AG08395 (cell line): ENCODE measurements at places on chromosomes 1 and 21.
A peak's percentile ranks its signal among the peaks of the same experiment; 100 is the strongest.

- DNase-seq, result no peak
These were observed 53.3 kb upstream of the TSPAN2 start for GRCh38 chr1:115142616-115143015.

DNA sequence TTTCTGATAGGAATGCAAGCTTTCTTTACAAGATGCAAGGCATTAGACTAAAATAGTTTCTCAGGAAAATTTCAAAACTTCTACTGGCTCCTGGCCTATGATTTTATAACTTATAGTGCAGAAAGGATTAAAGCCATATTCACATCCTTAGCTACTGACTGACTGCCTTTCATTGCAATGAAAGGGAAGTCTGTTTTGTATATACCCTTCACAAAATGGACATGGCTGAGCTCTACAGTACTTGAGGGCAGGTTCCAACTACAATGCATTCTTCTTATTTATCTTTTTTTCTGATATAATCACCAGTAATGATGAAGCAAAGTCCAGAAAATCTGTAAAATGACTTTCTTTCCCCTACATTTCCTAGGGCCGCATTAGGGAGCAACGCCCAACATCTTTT, 100.5 kb upstream of the ESRRG start:
- no peak for DNase-seq

- no peak for DNase-seq
These were observed 166.0 kb downstream of the EDEM3 start for GRCh38 chr1:184588701-184589100.

DNA sequence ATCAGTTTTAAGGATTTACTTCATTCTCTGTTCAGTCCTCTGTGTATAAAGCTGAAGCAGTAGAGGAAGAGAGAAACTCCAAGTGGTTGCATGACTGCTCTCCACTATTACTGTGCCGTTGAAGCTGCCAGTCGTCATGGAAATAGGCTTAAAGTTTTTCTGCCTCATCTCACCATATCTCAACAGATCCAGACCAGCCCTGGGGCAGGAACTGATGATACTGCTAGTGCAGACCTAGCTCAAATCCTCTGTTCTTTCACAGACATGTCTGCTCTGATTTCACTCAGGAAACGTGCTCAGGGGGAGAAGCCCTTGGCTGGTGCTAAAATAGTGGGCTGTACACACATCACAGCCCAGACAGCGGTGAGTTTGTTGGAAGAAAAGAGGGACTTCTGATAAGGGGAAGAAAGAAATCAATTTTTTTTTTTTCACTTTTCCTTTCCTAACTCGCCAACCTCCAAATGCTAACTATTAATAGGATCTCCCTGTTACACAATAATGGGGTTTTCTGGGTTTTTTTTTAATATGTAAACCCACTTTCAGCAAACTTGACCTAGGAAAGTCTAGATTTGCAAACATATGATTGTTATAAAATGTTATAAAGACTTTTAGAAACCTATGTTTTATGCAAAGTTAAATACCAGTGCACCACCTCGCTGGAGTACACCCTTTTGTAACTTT, 22.2 kb upstream of the STRIP1 start:
- no peak for DNase-seq

DNA sequence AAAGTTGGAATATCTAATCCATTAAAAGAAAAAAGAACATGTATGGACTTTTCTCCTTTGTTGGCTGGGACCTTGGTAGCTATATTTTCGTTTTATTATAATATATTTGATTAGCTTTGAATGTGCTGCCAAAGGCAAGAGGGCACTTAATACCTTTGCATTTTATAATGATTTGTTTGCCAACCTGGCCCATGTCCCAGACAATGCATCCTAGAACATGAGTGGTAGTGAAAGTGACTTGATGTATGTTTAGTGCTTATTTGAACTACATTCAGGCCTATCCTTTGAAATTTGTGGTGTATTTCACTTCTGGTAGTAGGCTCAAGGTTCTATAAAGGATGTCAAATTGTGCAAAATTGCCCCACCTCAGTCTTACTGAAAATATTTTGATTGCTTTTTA, 25.9 kb downstream of the CACHD1 start:
- DNase-seq, result no peak

DNA sequence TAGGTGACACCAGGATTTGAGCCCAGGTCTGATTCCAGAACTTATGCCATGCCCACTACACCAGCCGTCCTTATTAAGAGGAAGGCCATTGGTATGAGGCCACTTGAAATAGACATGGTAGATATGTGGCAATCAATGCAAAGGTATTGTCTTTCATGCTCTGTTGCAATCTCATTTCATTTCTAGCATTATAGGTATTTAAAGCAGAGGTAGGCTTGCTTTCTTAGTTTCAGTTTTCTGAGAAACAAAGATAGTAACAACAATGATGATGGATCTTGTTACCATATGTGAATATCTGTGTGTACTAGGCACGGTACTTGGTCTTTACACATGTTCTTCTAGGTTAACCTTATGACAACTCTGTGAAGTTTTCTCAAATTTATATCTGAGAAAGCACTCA, 113.1 kb downstream of the FGGY start:
- DNase-seq, result no peak

GRCh38 chr21:27220416-27220815, 253.5 kb upstream of the ADAMTS5 start:
- DNase-seq, result no peak

DNA sequence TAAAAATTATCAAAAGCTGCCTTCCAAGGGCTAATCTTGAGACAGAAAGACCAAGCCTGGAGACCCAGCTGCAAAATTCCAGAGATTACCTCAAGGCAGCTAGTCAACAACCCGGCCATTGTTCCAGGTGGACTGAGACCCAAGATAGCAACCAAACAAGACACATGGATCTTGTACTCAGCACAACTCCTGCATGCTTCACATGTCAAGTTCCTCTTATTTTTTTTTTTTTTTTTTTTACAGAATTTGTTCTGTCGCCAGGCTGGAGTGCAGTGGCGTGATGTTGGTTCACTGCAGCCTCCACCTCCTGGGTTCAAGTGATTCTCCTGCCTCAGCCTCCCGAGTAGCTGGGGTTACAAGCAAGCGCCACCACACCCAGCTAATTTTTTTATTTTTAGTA, 40.1 kb downstream of the CD2 start:
- no peak for DNase-seq

- DNase-seq, result no peak
These were observed 73.7 kb downstream of the CAPZB start for GRCh38 chr1:19411612-19412011.

DNA sequence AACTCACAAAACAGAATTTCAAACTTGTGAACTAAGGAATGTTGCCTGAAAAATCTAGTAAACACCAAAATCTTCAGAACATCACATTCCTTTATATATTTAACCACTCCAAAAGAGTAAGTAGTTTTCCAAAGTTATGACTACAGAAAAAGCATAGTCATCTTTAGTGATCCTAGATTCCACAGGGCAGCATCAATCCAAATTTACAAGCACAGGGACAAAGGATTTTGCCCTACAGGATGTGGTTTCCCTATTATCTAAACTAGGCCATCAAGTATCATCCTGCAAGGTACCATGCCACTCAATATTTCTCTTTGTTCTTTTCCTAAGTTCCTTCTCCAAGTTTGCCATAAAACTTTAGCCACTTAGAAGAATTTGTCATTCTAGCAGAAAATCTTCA, 33.0 kb downstream of the COP1 start:
- DNase-seq, result peak; percentile 14

GRCh38 chr1:35707601-35708440, 10.9 kb downstream of the C1orf216 start:
- DNase-seq, result peak; percentile 45

DNA sequence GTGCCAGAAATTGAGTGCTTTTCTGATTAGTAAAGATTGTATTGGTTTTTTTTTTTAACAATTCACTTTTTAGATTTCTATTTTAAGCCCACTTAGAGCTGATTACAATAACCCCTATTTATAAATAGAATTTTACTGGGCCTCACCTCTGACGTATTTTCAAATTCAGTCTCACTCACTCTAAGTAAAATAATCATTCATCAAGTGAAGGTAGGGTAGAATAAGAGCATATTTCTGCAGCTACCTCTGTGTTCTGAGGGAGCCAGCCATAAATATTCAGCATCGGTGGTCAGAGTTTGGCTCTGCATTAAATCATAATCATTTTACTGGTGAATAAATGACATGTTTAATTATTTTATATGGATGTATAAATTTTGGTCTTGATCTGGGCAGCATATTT, 95.8 kb upstream of the UBE2U start:
- DNase-seq, result no peak

- no peak for DNase-seq
These were observed 49.8 kb upstream of the OLIG2 start for GRCh38 chr21:32975811-32976431.

DNA sequence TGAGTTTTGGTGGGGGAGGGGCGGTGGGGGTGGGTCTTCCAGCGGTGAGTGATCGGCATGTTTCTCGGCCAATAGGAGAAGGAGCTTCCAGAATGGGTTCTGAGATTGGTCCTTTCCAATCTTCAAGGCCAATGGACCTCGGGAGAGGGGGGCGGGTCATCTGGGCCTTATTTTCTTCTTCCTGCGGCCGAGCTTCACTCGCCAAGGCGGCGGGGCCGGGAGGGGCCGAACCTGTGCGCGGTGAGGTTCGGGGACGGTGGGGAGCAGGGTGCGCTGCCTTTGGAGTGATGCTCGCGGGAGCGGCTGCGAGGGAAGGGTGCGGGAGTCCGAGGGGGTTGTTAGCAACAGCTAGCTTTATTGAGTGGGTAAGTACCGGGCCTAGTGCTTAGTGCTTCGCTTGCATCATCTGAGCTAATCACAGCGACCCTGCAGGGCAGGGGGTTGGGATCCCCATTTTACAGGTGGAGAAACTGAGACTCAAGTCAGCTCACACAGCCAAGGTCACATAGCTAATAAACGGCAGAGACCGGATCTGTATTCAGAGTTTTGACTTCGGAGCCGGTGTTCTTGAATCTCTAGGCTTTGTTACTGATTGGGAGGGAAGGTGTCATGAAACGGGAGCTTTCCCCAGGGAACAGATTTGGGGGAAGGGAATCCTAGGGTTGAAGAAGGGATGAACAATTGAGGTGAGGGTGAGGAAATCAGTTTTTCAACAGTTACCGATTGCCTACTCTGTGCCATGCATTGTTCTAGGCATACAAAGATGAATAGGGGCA, 549 bp downstream of the KDM4A start:
- peak; percentile 100 for DNase-seq

GRCh38 chr1:243375596-243375995, 119.8 kb downstream of the SDCCAG8 start:
- no peak for DNase-seq

DNA sequence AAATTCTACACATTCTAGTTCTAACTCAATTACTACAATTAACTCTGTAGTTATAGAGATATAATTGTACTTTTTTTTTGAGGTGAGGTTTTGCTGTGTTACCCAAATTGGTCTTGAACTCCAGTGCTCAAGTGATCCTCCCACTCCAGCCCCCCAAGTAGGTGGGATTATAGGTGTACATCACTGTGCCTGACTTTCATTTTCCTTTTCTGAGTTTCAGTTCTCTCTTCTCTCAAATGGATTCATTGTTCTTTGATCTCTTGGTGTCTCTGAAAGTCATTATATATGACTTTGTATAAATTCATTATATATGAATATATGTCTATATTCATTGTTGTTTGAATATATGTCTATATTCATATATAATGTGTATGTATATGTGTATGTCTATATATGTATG, 74.0 kb upstream of the GALNT2 start:
- no peak for DNase-seq

- no peak for DNase-seq
These were observed 30.3 kb downstream of the TCP10L start for GRCh38 chr21:32554832-32555638.

DNA sequence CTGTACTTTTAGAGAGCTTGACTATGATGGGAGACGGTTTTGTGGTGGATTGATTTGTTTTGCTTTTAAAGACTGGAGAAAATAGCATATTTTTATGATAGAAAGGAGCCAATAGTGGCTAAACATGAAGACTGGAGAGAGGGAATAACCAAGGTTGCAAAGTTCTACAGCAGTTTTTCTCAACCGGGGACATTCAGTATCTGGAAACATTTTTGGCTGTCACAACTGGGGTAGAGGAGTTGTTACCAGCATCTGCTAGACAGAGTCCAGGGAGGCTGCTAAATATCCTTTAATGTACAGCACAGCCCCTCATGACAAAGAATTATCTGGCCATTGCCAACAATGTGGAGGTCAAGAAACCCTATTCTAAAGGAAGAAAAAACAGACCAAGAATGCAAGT, 38.4 kb upstream of the RAP1A start:
- DNase-seq, result no peak

DNA sequence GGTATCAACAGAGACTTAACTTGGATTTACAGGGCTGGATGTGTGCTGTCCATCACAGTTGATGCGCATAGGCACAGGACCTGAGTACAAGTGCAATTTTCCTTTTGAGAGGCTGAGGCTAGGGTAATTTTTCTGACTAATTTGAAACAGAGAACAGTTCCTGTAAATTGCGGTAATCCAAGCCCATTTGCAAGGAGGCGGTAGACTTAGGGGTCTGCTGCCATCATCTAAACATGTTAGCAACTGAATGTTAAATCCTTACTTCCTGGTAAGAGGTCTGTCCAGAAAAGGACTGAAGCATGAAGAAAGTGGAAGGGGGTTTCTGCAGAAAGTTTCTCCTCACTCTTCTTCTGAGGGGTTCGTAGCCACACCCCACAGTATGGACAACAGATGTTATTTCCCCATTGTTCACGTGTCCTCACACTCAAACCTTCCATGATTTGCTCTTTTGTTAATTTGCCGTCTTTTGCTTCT, 23.7 kb upstream of the C1orf198 start:
- DNase-seq, result peak; percentile 19

DNA sequence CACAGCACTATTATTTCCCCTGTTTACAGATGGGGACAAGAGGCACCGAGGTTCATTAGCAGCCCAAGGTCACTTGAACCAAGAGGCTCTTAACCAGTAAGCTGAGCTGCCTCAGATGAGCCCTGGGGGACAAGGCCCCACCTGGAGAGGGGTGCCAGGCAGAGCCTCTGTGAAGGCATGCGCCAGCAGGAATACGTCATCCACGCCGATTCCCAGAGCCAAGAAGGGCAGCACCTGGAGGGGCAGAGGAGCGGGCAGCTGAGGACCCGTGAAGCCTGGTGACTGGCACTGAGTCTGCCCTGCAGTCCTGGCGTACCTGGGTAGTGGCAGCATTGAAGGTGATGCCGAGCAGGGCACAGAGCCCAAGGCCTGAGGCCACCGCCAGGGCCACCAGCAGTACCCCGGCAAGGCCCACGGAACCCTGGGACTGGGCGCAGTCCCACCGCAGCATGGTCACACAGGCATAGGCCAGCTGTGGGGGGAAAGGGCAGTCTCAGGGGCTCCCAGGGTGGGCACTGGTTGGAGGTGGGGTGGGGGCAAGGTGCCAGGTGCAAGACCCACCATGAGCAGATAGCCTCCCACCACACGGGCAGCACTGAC, 14.1 kb downstream of the PTCH2 start:
- DNase-seq, result no peak

- no peak for DNase-seq
These were observed 730.9 kb downstream of the PTPRU start for GRCh38 chr1:29967261-29967660.
